ENCODE measurements at places on chromosomes 2 and 18. TPM values are rescaled to one million over a fixed set of nuclear protein-coding genes. Genes with fewer than 3 reads are reported as not detected.
A peak's percentile ranks its signal among the peaks of the same experiment; 100 is the strongest.

DNA sequence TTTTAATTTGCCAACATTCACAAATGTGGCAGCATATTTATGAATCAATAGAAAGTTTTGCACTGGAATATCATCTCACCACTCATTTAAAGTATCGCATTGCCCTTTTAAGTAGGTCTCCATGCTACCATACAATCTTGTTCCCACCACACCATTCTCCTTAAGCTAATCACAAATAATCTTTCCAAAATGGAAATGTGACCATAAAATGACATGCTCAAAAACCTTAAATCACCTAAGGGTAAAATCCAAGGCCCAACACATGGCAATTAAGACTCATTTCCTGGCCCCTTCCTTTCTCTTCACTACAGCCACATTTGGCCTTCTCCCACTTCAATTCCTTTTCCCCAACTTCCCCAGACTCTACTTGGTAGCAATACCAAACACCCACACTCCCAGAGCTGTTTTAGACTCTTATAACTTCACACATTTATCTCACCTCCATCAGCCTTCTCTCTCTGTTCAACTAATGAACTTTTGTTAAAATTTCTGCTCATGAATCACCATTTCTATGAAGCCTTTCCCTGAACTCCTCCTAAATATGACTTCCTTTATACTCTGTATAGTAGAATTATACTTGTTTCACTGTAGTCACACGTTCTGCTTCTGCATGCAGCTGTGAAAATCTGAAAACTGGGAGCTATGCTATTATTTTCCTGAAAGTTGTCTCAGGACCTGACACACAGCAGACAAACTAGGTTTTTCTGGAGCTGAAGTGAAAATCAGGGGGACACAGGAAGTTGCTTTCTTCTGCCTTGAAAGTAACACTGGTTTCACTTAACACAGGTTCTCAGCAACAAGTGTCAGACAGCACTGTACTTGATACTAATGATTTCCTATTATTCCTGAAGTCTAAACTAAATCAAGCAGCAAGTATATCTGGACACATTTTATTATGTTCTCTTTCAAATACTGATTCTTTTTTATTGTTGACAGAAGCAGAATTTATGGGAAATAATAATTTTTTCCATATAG lies 303.9 kb downstream of the ZEB2 start:
- DNase-seq = no peak

GRCh38 chr2:217313386-217313785 lies 453.5 kb upstream of the TNP1 start:
- peak; percentile 20 for DNase-seq

The M1AP gene
- total RNA-seq = not detected

GRCh38 chr2:180625006-180625844 lies 355.2 kb upstream of the UBE2E3 start:
- peak; percentile 61 for DNase-seq

DNA sequence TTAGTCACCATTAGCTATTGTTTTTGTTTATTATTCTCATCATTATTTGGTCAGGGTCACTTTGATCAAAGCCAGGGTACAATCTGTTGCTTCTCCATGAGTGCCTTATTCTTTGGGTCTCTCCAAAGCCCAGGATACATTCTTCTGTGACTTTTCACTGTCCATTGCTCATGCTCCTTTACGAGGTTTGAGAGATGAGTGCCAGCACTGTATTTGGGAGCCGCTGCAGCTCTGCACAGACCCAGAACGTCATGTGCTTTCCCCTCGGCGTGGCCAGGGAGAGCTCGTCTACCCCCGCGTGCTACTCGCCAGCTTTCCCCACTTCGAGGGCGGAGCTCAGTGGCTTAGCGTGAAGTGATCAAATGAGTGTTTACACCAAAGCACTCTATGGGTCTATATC lies 123.7 kb downstream of the COL6A3 start:
- DNase-seq = no peak

DNA sequence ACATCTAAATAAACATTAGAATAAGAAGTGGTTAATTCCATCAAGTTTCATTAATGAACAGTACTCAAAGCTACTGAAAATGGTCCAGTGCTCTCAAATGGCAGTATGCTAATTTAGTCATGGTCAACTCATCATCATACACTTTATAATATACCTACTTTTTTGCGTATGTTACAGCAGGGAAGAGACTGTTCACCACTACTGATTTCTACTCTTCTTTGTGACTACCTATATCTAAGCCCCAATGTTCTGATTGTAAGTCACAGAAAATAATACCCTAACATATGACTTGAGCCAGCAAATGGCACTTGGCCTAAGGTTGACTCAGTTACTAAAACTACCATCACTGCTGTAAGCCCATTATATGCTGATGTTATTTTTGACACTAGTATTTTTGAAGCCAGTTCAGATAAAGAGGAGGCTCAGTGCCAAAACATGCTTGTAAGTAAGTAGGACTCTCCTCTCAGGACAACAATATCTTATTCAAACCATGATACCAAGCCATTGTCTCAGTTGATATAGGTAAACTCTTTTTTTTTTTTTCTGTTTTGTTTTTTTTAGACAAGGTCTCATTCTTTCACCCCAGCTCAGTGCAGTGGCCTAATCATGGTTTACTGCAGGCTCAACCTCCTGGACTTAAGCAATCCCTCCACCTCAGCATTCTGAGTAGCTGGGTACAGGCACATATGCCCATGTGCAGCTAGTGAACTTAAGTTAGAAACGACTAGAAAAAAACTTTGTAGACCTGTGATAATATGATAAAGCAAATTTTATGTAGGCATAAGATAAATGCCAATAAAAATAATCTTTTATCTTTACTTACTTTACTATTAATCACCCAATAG lies 266.9 kb downstream of the ZNF385B start:
- no peak for DNase-seq

DNA sequence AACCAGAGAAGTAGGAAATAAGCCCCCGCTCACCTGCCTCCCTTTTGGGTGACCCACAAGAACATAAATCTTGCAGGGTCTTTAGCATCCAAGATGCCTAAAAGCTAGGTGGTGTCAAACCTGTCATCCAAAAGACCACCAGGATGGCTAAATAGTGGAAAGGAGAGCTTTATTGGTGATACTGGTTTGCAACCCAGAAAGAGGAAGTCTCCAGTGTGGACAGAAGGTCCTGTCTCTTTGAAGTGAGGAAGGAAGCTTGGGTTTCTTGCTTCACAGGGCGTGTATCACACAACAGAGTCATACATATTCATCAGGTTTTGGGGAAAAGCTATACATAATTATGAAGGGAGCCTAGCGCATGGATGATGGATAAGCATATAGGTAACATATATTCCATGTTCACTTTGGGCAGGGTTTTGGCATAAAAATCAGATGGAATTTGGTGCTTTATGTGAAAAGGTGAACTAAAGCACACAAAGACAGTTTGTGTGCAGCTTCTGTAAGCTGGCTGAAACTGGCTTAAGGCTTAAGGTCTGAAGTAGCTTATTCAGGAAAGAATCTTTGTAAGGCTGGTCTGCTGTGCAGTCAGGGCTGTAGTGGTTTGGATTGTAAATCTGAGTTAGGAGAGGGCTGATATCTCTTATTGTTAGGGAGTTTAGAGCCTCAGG lies 102.2 kb upstream of the MSH2 start:
- no peak for DNase-seq

The PSMA8 gene
- not detected for total RNA-seq

The AQP12B gene
- total RNA-seq = not detected

The RAD51AP2 gene
- total RNA-seq = 0.14 TPM

DNA sequence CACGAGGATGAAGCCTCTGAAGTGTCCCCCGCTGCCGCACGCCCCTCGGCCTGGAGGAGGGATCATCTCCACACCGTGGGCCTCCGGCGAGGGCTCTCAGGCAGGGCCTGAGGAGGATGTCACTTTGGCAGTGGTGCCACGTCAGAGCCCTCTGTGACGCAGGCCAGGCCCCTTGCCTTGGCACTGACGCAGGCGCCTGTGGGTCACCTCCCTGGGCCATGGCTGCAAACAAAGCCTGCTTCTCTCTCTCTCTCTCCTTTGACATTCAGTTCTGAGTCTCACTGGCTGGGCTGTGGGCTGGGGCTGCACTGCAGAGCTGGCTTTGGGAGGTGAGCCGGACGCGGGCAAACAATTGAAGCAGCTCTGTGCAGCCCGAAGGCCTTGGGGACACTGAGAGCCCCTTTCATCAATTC lies 273.7 kb downstream of the TWIST2 start:
- DNase-seq = no peak

GRCh38 chr2:219634171-219634940 lies 6.9 kb downstream of the SLC4A3 start:
- DNase-seq = no peak

GRCh38 chr2:71595569-71595968 lies 142.2 kb downstream of the DYSF start:
- DNase-seq = no peak

- DNase-seq = no peak
These were observed 74.6 kb downstream of the TTC27 start for GRCh38 chr2:32702303-32703064.

GRCh38 chr2:204591225-204591624 lies 46.0 kb downstream of the PARD3B start:
- no peak for DNase-seq

The HOXD4 gene
- not detected for total RNA-seq

DNA sequence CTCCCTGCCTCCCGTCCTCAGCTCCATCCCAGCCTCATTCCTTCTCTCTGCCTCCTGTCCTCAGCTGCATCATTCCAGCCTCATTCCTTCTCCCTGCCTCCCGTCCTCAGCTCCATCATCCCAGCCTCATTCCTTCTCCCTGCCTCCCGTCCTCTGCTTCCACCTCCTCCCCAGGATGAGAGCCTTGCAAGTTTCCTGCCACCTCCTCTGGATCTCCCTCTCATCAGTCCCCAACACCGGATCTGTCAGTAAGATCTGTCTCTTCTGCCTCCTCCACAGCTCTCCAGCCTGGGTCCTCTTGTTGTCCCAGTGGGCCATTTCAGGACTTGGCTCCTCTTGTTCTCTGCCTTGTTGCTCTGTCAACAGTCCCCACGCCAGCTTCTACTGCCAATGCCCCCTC lies 130.9 kb downstream of the NDUFA10 start:
- no peak for DNase-seq

The CRACDL gene
- 12.9 TPM for total RNA-seq

GRCh38 chr2:65363879-65364666 lies 68.3 kb downstream of the SPRED2 start:
- no peak for DNase-seq

The MATN3 gene
- 0.83 TPM for total RNA-seq

Data from MCF 10A (cell line).